ENCODE measurements at places on chromosomes 3 and 15.

DNA sequence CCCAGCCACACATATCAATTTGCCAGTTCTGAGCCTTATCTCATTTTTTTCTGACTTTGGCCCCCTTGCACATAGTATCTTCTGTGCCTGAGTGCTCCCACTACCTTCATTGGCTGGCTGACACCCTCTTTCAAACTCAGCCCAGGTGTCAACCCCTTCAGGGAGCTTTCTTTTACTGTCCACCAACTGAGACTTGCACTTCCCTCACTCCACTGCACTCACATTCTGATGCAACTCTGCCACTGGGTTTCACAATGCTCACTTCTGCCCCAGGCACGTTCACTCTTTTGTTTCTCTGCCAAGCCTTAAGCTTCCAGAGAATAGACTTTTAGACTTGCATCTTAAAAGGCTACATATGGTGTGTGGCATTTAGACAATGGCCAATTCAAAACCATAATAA is 101.5 kb upstream of the CBLB start:
- no peak for DNase-seq

- no peak for DNase-seq
These were observed 13.2 kb downstream of the STOML1 start for GRCh38 chr15:73978896-73979295.

GRCh38 chr3:126125341-126125740 is 41.4 kb upstream of the SLC41A3 start:
- DNase-seq = no peak

DNA sequence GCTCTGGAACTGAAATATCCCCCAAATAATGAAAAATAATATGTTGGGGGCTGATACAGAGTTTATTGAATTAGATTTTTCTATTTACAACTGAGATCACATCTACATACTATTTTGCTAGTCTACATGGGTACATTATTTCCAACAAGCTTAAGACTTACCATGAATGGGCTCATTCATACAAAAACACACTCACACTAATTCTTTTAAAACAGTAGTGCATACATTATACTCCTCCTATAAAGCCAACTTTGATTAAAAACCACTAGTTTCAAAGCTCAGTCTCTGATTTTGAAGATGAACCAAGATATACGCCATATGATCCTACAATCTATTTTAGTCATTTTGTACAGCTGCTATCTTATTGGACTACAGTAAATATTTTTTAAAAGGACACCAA is 24.9 kb downstream of the TSPAN3 start:
- DNase-seq = no peak

DNA sequence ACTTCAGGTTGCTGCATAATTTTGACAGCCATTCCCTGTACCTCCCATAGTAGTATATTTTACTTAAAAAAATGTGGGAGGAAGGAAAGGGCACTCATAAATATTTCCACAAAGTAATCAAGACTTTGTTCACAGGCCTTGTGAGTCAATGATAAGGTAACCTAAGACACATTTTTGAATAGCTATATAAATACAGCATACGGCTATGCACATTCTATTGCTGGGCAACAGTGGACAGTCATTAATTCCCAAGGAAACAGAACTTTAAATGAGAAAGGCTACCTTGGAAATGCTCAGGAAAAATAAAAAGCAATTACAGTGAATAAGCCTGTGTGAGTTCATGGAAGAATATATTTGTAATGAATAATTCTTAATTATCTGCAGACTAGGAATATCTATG is 144.0 kb downstream of the CADM2 start:
- no peak for DNase-seq

- DNase-seq = no peak
These were observed 139.3 kb downstream of the FOXP1 start for GRCh38 chr3:71444028-71444860.

DNA sequence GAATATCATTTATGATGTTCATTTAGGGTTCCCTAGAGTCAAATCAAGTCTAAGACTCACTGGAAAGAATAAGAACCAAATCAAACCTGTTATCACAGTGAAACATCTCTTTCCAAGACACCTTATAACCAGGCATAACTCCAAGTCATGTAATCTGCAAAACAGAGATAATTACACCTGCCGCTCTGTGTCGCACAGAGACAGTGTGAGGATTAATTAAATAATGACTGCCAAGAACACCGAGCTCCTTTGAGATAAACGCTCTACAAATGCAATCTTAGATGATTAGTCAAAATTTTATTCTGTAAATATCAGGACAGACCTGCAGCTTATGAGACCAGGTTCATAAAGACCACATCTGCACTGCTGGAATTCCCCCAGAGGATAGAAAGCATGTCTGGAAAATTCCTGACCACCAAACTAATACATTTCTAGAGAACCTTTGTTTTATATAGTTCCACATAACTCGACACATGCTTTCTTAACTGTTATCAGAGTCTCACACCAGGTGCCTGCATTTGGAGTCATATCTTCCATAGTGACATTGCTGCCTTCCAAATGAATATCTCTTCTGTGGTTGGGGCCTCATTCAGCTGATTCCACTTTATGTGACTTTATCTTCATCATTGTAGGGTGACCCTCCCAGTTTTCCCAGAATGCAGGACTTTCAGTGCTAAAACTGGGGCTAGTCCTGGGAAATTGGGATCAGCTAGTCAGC is 252.8 kb downstream of the CD47 start:
- DNase-seq = no peak

GRCh38 chr3:10507331-10507730 is 1.9 kb upstream of the ATP2B2 start:
- DNase-seq = no peak

GRCh38 chr3:101703169-101703568 is 16.7 kb upstream of the RPL24 start:
- no peak for DNase-seq

DNA sequence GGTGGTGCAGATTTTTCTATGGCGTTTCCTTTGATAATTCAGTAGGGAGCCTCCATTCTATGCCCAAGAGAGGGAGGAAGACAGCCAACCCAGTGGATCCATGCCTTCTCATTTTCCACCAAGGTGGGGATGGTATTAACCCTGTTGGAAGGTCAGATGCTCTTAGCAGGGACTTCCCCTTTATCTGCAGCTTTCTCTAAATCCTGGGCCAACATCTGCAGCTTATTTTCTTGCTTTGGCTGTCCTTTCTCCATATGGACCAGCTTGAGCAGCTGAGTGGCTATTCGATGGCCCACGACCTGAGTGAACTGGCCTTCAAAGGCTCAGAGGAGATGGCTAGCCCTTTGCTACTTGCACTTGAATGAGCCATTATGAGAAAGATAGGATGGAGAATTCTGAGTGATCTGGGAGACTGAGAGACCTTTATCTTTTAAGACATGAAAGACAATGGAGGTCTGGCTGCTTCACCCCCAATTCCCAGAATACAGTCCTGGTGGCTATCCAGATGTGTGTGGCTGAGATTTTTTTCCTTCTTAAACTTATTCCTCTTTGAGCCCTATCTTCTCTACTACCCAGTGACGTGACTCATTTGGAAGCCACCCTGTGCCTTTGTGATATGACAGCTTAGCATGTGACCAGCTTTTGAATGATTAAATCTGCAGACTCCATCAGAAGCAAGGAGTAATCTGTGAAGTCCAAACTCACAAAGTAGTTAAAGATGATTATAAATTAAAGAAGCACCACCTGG is 39.6 kb upstream of the TRAK1 start:
- DNase-seq = no peak

GRCh38 chr3:28328188-28329151 is 20.1 kb upstream of the ZCWPW2 start:
- no peak for DNase-seq

DNA sequence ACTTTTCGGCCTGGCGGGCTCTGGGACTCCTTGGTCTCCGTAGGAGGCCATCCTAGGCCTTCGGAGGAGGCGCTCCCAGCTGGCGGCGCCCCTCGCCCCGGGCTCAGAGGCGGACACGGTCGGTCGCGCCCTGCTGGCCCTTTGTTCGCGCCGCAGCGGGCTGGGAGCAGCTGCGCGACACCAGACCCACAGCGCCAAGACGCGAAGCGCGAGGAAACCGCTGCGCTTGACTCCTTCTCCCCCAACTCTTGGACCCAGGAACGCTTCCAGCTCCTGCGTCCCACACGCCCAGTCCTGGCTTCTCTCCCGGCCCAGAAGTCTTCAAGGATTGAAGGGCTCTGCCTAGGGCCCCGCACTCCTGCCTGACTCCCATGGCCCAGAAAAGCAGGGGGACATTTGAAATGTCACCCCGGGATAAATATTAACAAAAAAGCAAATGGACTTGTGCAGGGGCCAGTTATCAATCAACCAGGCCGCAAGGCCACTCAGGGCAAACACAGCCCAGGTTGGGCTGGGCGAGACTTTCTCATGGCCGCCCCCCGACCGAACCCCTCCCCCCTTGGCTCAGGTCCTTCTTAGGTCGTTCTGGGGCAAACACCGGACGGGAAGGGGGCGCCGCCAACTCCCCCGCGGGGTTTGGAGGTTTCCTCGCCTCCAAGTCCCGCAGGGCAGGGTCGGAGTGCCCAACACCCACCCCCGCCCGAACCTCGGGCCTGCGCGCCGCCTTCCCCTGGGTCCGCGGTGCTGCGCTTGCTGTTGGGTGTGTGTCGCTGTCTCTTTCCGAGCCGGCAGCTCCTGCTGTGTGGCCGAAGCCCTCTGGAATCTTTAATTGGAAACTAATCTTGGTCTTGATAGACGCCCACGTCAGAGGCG is 5.1 kb downstream of the ONECUT1 start:
- no peak for DNase-seq

GRCh38 chr15:66701422-66702034 is 508 bp upstream of the SMAD6 start:
- DNase-seq = peak; percentile 75

DNA sequence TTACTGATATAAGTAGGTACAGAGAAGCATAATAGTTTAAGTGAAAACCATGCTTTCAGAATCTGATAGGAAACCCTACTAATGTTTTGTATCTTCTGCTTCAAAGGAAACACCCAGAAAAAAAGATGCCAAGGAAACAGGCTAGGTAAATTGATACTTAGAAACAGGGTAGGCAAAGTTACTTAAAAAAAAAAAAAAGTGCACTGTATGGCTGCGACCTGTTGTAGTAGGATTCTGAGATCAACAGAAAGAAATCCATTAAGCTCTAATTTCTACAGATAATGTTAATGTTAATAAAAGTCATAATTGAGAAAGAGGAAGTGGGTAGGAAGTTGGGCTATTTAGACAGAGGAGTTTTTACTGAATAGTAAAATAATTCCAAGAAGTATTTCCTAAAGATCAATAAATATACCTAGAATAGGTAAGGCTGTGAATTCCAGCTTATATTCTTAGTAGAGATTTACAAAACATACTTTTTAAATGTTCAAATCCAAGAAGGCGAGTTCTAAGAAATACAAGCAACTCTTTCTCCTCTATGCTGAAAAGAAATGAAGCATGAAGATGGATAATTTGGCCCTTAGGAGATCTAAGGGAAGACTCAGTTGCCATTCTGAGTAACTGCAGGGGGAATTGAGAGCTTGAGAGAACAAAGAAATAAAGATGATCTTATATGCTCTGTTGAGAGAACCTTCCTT is 24.1 kb upstream of the STT3B start:
- no peak for DNase-seq

DNA sequence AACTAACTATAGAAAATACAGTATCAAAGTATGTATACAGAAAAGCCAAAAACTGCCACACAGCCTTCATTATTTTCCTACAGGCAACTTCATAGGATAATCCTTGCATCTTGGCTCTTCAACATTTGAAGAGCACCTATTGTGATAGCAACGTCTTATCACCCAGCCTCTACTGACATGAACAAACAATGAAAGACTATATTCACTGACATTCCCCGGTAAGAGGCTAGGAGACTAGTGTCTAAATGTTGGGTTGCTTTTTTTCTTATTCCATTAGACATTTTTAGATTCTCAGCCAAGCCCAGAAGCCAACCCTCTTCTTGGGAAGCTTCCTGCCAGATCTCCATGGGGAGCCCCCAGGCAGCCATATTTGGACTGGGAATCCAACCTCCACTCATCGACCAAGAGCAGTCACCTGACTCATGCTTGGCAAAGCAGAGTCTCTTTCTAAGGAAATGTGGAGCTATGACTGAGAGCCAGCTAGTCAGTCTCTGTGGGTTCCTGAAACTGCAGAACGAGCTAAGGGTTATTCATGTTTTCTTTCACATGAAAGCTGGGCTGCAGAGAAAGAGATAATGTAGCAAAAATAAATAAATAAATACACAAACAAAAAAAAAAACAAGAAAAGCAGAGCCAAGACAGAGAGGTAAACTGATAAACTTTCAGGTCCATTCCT is 227.5 kb downstream of the MAGI1 start:
- DNase-seq = no peak

GRCh38 chr15:88433046-88433685 is 34.0 kb downstream of the MRPL46 start:
- no peak for DNase-seq

DNA sequence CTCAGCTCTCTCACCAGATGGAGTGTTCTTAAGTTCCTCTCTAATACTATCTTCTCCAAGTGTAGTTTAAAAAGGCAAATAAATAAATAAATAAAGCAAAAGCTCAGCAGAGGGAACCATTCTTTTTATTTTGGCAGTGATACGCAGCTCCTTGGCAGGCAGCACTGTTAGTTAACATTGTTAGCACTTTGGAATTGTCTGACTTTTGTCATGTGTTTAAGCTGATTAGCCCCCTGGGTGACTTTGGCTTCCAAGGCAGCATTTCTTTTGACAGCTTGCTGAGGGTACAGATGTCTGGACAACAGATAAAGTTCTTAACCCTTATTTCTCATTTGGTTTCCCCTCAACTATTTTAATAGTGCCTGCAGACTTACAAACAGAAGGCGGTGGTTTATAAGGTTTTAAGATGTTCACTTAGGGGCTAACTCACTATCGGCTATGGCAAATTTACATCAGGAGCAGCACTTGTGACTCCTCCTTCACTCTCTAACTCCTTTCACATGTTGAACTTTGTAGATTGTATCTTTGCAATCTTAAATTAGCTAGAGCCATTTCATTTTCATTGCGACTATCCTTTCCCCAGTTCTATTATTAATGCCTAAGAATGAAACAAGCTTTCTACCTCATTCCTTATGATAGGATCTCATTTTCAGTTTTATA is 213.4 kb downstream of the ZBBX start:
- DNase-seq = no peak

GRCh38 chr3:129576514-129577352 is 29.7 kb downstream of the PLXND1 start:
- peak; percentile 86 for DNase-seq

- no peak for DNase-seq
These were observed 2.2 kb downstream of the OXTR start for GRCh38 chr3:8767256-8767666.

- peak; percentile 45 for DNase-seq
These were observed 47.0 kb downstream of the RPLP1 start for GRCh38 chr15:69499521-69500211.

GRCh38 chr15:66655511-66655910 is 46.5 kb upstream of the SMAD6 start:
- DNase-seq = no peak

DNA sequence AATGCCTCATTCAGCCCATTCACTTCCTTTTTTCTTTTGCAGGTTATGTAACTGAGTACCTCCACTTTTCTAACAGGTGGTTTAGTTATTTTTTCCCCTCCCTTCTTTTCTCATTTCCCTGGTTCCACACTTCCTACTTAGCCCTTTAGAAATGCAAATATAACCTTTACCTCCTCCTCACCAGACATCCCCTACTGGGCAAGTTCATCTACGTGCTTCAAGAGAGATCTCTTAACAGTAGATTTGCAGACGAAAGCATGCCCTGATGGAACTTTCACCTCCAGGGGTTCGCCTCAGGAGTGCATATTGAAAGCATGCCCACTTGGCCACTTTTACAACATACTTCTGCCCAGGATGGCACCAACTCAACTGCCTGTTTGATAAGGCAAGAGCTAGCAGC is 314.1 kb upstream of the LRRC3B start:
- DNase-seq = no peak

- no peak for DNase-seq
These were observed 56.6 kb downstream of the BBX start for GRCh38 chr3:107579371-107579770.
